ENCODE measurements at places on chromosomes 16 and 17.

DNA sequence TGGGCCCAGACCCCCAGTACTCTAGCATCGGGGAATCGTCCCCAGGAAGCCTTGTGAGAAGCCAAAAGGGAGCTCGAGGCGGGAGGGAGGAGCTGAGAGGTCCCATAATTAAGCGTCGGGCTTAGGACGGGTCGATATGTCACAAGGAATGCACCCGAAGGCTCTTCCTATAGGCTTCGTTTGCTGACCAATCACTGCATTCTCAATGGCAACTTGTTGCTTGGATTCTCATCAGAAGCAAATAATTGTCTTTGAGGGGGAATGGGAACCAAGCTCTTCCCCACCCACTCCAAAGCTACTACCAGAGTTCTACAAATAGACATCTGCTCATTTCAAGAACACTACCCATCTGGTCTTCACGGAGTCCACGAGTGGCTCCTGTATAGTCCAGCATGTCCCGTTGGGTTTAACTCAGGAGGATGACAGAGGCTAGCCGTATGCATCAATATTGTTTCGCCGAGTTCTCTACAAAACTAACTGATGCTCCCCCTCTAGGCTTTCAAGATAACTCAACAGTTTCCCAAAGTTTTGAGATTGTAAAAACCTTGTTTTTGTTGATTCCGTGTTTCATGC lies 628 bp upstream of the BLMH start:
- peak; percentile 31 for DNase-seq

- DNase-seq: no peak
These were observed 608 bp upstream of the TRIM37 start for GRCh38 chr17:59107306-59107670.

GRCh38 chr16:15492091-15492740 lies 57.8 kb downstream of the BMERB1 start:
- DNase-seq: no peak

- peak; percentile 26 for DNase-seq
These were observed 4.0 kb upstream of the ZNF267 start for GRCh38 chr16:31869511-31870201.

DNA sequence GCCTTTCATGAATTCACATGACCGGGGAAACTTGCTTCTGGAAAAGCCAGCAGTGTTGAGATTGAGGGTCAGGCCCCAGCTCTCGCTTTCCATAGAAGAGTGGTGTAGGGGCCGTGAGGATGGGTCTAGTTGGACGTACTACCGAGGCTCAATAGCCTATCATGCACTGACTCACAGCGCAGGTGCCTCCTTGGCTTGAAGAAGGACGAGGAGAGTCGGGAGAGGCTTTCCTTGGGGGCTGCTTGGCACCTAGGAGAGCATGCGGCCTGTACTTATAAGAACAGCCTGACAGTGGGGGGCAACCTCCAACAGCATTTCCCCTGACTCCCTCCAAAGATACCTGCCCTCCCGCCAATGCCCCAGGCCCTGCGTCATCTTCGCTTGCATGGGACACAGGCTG lies 37.6 kb downstream of the WSCD1 start:
- no peak for DNase-seq

DNA sequence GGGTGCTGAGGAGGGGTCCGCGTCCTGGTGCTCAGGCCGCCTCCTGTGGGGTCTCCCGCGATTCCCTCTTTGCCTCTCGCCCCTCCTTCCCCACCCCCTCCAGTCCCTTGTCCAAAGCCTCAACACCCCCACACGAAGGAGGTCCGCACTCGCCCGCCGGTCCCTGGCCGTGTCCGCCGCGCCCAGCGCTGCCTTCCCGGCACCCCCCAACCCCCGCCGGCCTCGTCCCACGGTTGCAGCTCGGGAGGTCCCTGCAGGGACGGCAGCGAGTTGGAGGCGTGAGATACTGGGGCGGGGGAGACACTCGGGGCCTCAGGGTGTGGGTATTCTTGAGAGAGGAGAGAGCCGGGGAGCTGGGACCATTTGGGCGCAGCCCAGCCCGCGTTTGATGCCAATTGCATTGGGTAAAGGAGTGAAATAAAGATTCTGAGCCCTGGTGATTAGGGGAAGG lies 468 bp downstream of the FLYWCH2 start:
- DNase-seq: no peak

DNA sequence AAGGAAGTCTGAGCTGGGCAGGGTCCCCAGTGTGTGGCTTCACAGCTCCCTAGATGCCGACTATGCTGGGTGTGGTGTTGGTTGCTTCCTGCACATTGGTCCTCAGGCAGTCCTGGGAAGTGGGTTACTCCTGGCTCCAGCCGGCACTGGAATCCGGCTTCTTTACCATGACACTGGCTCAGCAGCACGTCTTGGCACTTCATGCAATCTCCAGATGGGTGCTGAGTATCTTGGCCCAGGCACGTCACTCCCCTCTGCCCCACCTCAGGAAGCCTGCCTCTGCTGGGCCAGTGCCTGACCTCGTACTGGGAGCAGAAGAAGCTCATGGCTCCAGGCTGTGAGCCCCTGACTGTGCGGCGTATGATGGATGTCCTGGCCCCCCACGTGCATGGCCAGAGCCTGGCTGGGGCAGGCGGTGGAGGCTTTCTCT lies 24.5 kb downstream of the FCSK start:
- DNase-seq: no peak

DNA sequence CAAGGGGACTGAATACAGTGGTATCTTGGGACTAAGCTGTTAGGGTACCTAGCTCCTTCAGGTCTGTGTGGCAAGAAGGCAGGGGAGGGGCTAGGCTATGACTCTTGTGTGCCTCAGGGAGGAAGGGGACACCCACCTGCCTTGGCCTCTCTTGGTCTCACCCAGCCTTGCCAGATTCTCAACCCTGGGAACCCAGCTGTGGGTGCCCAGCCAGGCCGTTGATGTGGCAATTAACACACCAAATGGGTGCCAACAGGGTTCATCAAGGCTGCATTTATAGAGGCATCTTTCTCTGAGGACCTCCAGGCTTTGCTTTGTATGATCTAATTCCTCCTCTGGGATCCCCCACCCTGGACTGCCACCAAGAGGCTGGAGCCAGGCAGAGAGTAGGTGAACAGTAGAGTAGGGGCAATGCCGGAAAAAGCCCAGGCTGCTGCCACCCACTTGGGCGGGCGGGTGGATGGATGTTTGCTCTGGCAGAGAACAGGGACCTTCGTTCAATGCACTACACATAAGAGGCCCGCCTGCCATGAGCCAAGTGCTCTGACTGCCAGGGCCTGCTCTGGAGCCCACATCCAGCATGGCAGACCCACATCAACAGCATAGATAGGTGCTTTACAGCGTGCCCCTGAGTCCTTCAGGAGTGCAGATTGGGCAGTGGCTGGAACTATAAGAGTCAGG lies 3.2 kb upstream of the ASB16 start:
- DNase-seq: no peak

DNA sequence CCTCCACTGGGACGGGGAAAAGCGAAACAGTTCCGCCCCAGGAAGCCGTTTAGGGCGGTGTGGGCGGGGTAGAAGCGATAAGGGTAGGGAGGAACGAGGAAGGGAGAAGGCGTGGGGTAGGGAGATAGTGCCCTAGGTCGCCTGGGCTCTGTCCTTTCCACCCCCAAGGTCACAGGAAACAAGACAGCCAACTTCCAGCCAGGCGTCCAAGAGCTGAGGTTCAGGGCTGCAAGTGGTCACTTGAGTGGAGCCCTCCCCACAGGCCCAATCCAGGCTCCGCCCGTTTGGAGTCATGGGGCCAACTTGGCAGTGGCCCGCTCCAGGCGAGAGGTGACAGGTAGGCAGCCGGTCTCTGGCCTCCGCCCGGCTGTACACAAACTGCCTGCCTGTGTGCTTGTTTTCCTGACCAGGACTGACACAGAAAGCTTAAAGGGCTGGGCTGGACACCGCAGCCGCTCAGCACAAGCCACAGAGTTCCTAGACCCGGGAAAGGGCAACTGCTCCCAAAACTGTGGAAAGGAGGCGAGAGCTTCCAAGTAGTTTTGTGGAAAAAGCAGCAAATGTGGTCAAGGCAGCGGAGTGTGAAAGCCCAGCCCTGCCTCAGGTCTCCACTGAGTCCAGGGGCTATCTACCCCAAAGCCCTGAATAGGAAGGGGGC lies at the start of gene RILP:
RILP (minus strand) TSS at position 23 of the 658 bp plus-strand sequence. CDS start 62 bp downstream, outside the sequence.
- peak; percentile 26 for DNase-seq

- DNase-seq: no peak
These were observed 50.4 kb upstream of the CRISPLD2 start for GRCh38 chr16:84769416-84769815.

- no peak for DNase-seq
These were observed 900 bp downstream of the HAP1 start for GRCh38 chr17:41733348-41734138.

DNA sequence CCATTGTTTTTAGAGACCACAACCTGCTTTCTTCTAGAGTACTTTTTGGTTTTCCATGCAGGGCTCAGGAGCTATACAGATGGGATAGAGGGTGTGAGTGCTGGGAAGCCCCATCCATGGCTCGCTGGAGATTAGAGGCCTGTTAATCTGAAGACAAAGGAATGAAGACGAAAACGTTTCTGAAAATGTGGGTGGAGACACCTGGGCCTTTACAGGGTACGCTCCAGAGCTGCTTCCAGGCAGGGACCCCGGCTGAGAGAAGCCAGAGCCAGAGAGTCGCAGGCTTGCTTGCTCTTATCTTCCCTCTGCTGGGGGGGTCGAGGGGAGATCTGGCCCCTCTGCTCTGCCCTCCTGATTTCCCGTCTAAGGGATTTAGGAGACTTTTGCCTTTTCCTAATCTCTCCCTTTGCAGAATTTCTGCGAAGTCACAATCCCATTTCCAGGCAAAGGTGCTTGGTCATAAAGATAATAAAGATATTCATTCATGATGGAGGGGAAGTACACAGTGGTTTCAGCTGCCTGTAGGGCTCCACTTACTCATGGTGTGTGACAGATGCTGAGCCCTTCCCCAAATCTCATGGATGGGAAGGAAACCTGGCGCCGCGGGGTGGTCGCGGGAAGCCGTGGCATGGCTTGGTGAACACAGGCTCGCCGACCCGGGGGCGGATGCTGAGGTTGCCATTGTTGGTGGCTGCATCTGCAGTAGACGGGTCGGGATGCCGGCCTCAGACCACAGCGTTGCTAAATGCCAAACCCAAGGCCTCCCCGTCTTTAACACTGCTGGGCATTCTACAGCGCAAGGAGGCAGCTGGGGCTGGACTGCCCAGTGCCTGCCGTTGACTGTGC lies 4.8 kb upstream of the SOCS3 start:
- no peak for DNase-seq

GRCh38 chr17:81002409-81003361 lies 11.0 kb downstream of the CHMP6 start:
- DNase-seq: peak; percentile 34

DNA sequence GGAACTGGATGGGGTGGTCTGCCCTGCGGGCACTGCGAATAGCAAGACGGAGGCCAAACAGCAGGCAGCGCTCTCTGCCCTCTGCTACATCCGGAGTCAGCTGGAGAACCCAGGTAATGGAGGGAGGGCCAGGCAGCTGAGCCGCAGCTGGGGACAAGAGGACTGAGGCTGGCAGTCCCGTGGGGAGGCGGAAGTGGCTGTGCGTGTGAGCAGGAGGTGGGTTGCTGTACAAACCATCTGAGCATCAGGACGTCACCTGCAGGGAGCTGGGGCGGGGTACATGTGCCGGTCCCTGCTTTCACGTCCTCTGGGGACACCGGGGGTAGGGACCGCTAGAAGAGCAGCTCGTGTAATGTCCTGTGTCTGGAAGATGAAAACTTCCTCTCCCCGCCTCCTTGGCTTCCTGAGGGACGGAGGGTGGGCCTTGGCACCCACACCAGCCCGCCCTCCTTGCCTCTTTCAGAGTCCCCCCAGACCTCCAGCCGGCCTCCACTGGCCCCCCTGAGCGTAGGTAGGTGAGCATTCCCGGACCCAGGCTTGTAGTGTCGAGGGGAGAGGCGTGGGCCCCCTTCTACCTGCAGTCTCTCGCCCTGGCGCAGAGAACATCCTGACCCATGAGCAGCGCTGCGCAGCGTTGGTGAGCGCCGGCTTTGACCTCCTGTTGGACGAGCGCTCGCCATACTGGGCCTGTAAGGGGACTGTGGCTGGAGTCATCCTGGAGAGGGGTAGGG lies 3.7 kb downstream of the ADAD2 start:
- DNase-seq: no peak

DNA sequence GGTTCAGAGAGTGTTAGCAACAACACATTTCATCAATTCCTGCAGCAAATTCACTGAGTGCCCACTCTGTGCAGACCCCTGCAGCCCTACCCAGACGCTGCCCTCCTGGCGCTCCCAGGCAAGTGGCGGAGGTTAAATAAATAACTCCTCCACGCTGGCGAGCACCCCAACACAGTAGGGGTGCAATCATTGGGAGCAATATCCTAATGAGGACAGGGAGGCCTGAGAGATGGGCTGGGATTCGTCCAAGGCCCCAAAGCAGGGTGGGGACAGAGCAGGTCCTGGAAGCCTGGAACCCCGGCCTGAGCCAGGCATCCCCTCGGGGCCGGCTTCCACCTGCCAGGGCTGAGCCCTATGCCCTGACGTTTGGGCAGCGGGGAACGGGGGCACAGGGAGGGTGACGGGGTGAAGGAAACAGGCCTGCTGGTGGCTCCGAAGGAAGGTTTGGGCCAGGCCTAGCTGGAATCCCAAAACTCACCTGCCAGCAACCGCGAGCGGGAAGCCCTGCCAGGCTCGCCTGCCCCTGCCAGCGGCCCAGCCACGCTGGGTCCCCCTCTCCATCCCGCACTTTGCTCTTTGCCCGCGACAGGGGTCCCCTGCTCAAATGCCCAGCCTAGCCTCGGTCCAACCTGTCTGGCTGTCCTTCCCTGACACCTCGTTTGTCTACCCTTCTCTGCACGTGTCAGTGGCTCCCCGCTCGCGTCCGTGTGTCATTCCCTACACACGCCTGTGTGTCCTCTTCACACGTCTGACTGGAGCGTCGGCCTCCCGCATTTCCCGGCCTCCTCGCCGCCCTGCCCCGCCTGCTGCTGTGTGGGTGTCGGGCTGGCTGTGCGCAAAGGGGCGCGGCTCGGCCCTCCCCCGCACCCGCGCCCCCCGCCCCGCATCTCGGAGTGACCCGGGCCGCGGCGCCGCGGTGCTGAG lies 721 bp upstream of the BEAN1 start:
- no peak for DNase-seq

DNA sequence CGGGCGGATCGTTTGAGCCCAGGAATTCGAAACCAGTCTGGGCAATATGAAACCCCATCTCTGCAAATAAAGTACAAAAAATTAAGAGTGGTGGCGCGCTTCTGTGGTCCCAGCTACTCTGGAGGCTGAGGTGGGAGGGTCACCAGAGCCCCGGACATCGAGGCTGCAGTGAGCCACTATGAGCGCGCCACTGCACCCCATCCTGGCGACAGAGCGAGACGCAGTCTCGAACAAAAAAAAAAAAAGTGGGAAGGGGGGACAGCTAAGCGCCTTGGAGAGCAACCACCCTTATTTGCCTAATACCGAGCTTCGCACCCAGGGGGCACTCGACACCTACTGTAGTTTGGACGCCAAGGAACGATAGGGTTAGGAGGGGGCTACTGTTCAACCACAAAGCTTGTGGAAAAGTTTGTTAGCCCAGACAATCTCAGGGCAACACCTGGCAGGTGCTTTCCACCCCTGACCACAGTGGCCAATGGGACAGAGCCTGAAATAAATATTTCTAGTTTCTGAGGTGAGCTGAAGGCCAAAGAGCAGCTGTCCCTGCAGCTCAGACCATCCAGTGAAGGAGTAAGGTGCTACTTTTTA lies 847 bp upstream of the PSMC3IP start:
- peak; percentile 64 for DNase-seq

All from midbrain (tissue), 1 donor.